ENCODE measurements at places on chromosomes 7 and 10.

- no peak for DNase-seq
Measured at GRCh38 chr7:33934391-33934790, 29.1 kb downstream of the BMPER start.

DNA sequence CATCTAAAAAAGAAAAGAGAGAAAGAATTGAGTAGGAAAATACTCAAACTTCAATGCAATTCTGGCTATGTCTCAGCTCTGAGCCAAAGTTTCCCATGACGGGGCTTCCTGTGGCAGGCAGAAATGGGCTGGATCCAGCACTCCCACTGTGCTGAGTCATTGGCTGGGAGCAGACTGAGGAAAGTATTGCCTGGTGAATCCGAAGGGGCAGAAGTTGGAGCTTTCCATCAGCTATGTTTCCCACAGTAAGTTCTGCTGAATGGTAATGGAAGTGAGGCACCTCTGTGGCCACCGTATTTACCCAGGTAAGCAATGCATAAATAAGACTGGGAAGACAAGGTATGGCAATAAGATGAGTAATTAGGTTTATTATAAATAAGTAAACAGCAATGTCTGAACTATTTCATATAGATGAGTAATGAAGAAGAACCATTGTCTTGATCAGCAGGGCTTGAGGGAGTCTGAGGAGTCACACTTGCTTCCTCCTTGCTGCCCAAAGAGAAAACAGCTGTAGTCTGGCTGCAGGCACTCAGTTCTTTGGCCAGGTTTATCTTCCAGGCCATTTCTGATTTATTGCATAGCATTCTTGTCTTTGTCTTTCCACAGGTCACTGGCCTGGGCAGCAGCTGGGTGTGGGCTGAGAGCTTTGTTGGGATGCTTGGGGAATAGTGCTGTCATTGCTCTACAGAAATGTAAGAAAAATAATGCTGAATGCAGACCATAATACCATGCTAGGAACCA is 255.3 kb downstream of the DNAJB9 start:
- DNase-seq: no peak

DNA sequence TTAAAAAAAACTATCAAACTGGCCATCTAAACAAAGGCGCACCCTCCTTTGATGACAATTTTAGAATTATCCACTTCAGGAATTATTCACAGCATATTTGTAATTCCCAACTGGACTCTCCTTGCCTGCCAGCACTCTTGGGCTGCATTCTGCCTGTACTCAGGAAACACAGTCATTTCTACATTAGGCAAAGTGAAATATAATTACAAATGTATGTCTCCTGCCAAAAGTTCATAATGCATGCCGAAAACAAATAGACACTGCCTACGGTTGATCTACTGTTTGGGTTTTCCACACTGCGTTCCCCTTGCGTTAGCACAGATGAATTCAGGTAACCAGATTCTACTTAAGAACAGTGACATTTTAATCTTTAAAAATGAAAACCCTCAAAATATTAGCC is 1.9 kb downstream of the HGF start:
- no peak for DNase-seq

DNA sequence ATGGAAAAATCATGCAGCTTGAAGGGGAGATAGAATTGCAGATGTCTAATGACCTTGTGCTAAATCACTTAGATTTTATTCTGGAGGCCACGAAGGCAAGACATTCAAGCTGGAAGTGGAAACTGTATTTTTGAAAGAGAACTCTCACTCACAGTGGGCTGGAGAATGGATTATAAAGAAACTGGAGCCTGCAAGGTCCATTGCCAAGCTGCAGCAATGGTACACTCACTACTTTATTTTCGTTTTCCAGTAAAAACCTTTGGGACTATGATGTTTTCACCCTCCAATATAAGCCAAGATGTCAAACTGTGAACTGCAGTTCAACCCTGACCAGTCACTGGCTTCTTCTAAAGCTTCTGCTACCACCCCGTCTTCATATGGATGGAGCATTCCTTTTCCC is 62.0 kb downstream of the SKIDA1 start:
- DNase-seq: no peak

- DNase-seq: no peak
Measured at GRCh38 chr7:123771846-123772245, 23.0 kb upstream of the WASL start.

DNA sequence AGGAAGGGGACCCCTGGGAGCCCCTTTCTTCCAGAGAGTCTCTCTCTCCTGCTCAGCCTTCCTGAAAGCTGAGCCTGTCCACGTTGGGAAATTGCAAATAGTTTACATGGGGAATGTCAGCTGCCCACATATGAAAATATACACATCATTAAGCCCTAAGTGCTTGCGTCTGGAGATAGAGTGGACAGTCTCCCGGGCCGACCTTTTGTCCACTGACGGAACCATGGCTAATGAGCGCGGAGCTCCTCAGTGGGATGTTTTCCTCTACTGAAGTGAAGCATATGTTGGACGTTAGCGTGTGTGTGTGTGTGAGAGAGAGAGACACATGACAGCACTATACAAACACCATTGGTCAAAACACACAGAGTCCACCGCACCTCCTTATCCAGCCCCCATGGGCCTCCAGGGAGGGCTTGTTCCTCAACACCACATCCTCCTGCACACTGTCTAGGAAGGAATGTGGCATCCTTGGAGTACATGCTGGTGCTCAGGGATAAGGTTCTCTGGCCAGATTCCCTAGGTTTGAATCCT is 128.4 kb downstream of the RGS10 start:
- no peak for DNase-seq

DNA sequence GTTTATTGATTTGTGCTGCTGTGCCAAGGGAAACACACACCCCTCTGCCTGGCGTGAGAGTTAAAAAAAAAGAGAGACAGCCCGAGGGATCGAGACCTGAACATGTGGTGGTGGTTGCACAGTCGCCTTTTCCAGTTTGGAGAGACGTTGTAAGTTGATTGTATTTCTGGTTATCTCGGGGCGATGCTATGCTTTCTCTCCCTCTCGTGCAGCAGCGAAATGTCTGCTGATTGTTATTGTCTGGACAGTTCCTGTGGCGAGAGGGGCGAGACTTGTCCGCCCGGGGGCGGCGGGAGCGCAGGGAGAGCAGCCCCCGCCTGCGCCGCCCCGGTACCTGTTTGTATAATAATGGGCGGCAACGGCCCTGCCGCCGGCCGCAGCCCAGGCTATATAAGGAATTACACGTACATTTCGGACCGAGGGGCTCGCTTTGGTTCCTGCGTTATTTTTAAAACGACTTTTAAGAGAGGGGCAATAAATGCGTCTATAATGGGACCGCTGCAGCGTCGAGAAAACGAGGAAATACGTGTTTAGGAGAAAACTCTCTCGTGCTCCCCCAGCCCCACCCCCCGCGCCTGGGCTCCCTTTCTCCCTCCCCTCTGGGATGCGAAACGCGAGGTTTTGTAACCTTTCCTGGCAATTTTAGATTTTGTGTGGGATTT is 1.7 kb downstream of the ZEB1 start:
- DNase-seq: peak; percentile 2

GRCh38 chr7:50915621-50916020 is 132.9 kb upstream of the GRB10 start:
- DNase-seq: no peak

GRCh38 chr7:105811189-105811847 is 65.1 kb downstream of the ATXN7L1 start:
- DNase-seq: no peak

GRCh38 chr10:47238331-47239095 is 61.5 kb upstream of the GDF10 start:
- no peak for DNase-seq

- no peak for DNase-seq
Measured at GRCh38 chr7:89232-90019, 102.9 kb upstream of the FAM20C start.

- DNase-seq: no peak
Measured at GRCh38 chr10:3874990-3875841, 90.2 kb upstream of the KLF6 start.

DNA sequence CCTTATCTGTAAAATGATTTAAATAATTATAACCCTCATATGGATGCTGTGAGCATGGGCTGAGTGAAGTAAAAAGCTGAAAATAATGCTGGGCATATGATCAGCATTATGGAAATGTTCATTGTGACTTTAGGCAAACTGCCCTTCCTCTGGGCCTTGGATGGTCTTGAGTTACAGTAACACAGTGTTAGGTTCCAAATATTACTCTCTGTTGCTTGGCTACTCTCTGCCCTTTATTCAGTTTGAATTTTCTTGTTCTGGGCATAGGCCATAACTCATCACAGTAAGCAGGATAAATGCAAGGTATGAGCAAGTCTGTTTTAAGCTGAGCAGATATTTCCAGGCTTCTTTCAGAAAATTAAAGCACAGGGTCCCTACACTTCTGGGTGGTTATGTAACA is 868.0 kb downstream of the KCNMA1 start:
- DNase-seq: no peak

GRCh38 chr7:135964791-135965190 is 12.4 kb downstream of the MTPN start:
- DNase-seq: no peak

- no peak for DNase-seq
Measured at GRCh38 chr7:21580073-21580521, 37.3 kb downstream of the DNAH11 start.

- DNase-seq: no peak
Measured at GRCh38 chr10:73917566-73918305, 6.8 kb downstream of the PLAU start.

- no peak for DNase-seq
Measured at GRCh38 chr7:47580175-47580706, 1.7 kb downstream of the TNS3 start.

- no peak for DNase-seq
Measured at GRCh38 chr7:50449501-50449880, 659 bp downstream of the FIGNL1 start.

GRCh38 chr10:60869652-60870415 is 74.2 kb downstream of the RHOBTB1 start:
- DNase-seq: no peak

- no peak for DNase-seq
Measured at GRCh38 chr7:152341914-152342236, 93.9 kb downstream of the KMT2C start.

GRCh38 chr7:102424129-102424551 is 9.2 kb upstream of the ORAI2 start:
- DNase-seq: no peak

DNA sequence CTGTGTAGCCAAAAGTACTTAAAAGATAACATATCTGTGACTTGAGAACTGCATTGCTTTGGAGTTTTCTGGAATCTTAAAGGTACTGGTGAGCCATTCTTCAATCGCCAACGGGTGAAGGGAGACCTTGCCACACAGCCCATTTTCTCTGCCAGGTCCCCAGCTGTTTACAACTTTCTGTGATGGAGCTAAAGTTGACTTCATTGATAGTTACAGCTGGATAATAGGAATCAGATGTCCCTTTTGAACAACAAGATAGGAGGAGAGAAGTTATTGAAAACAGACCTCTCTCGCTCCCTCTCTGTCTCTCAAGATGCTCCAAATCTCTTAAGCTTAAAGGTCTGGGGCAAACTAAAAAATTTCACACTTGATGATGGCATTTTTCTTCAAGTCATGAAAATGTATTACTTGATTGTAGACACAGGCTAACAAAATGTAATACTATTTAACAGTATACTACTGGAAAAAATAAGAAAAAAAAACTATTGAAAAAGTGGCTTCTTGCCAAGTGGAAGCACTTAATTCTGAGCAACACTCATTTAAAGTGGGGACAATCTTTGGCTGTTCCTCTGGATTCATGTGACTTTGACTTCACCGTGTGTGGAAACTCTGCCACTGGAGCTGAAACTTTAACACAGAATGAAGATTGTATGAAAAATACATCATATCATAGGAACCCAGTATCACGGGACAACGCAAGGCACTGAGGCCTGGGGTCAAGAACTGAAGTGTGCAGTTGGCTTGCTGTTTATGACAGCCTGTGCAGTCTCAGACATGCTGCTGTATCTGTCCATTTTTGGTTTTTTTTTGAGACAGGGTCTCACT is 78.4 kb upstream of the AFAP1L2 start:
- DNase-seq: no peak

DNA sequence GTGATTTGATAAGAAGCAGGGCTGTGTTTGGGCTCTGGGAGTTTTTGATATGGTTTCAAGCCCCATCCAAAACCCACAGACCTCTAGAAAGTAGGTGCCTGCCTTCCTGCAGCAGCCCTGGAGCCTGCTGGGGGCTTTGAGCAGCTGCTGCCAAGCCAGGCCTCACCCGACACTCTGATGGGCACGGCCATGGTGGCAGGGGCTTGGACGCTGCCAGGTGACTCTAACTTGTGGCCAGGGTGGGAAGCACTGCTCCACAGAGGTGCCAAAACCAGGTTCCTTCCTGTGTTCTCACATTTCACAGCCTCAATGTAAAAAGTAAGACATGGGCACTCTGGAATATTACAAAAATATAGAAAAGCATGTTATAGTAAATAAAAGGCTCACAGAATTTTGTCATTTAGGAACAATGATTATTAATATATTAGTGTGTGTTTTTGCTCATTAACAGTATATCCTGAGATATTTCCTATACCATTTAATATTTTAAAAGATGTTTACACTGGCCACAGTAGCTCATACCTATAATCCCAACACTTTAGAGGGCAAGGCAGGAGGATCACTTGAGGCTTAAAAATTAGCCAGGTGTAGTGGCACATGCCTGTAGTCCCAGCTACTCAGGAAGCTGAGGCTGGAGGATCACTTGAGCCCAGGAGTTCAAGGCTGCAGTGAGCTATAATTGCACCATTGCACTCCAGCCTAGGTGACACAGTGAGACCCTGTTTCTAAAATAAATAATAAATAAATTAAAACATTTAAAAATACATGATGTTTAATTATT is 95.1 kb downstream of the EGFR start:
- DNase-seq: no peak

DNA sequence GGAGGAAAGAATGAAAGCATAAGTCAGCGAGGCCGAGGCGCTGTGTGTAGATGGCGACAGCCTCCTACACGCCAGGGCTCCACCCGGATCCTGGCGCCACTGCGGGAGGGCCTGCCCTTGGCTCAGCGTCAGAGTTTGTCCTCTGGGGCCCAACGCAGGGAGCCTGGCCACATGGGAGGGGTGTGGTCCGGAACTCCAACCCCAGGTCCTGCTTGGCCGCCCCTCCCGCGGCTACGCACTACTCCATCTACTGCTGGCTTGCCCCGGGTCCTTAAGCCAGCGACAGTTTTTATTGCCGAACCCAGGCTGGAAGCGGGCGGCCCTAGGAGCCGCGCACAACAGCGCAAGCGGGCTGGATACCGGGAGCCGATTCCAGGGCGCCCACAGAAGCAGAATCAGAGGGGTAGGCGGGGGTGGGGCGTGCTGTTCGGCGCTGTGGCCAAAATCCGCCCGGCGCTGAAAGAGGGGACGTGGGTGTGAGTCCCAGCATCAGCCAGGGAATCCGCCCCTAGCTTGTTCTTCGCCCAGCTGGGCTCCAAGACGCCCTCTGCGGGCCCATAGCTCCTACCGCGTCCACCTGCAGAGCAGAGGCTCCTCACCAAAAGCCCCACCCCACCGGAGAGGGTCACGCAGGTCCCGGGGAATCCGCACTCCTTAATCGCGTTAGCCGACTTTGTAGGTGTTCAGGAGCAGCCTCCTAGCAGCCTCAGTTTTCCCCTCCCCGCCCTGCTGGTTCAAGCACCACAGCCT is 4.5 kb downstream of the KAZALD1 start:
- DNase-seq: peak; percentile 32

- DNase-seq: no peak
Measured at GRCh38 chr7:120833546-120833945, 24.4 kb downstream of the TSPAN12 start.

- no peak for DNase-seq
Measured at GRCh38 chr7:158924956-158925355, 68.6 kb downstream of the DYNC2I1 start.

Data from activated T-cell treated with anti-CD3 and anti-CD28 coated beads for 4 hours (primary cell).